Activated naive CD4-positive, alpha-beta T cell treated with anti-CD3 and anti-CD28 coated beads, Interleukin-2, amount 50 U/mL, for 72 hours (primary cell): ENCODE measurements at places on chromosomes 12 and 14. TPM values are rescaled to one million over a fixed set of nuclear protein-coding genes. Genes with fewer than 3 reads are reported as not detected.

GRCh38 chr12:92042791-92043531 lies 102.7 kb downstream of the BTG1 start:
- no peak for DNase-seq

- no peak for DNase-seq
These were observed 155.0 kb upstream of the TMEM132C start for GRCh38 chr12:128111951-128112350.

DNA sequence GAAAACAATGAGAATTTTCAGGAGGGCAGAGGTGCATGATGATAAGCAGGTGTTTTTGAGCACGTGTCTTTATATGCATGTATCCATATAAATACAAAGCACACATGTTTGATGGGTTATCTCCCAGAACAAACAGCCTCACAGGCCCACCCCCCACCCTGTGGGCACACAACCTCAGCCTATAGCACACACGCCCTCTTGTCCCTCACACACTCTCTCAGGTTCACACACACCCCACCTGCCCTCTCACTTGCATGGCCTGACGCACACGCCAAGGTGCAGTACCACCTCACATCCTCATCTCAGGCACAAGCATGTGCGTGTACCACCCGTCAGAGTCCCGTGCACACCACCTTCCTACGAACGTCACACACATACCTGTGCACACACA lies 8.6 kb upstream of the KRT8 start:
- no peak for DNase-seq

DNA sequence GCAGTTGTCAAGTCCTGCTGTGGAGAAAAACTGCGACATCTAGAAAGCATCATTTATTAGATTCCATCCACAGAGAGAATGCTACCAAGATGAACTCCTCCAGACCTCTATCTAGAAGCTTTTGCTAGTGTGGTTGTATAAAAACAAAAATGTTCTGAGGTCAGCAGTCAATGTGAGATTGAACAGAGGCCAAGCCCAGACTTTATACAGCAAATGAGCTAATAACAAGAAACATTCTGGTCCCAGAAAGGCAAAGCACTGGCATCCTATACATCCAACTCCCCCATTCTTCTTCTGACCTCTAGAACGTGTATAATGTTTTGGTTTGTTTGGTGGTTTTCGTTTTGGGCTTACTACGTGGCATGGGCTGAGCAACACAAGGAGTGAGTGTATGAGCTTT lies 26.7 kb upstream of the RIN3 start:
- no peak for DNase-seq

GRCh38 chr14:67500981-67501380 lies 12.5 kb upstream of the TMEM229B start:
- no peak for DNase-seq

- no peak for DNase-seq
These were observed 35.9 kb downstream of the JKAMP start for GRCh38 chr14:59520224-59520623.

DNA sequence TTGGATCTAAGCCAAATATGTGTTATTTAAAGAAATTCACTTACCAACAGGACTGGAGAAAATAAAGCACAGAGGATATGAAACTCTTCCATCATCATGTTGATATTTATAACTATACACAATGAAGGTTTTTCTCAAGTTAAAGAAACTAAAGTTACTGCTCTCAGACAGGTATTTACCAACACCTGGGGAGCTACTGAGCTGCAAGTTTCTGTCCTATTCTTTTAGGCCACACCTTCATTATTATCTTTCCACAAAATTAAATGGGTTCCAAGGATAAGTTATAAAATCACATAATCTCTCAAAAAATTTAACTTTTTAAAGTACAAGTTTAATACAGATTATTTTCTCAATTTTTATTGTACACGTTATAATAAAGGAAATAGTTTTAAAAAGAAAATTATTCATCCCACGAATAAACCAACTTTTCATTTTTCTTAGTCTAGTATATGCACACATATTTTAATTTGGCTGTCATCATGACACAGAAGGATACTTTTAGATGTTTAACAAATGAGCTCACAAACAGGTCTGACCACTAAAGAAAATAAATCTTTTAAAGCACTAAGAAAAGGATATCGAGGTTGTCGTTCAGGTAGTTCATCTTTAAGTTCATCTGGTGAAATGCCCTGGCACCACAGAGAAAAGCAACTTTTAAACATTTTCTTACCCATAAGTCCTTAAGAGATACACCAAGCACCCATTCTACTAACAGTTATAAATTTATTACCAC lies 7.8 kb downstream of the GMFB start:
- DNase-seq, result no peak

GRCh38 chr12:29201296-29201695 lies 52.2 kb downstream of the FAR2 start:
- no peak for DNase-seq

DNA sequence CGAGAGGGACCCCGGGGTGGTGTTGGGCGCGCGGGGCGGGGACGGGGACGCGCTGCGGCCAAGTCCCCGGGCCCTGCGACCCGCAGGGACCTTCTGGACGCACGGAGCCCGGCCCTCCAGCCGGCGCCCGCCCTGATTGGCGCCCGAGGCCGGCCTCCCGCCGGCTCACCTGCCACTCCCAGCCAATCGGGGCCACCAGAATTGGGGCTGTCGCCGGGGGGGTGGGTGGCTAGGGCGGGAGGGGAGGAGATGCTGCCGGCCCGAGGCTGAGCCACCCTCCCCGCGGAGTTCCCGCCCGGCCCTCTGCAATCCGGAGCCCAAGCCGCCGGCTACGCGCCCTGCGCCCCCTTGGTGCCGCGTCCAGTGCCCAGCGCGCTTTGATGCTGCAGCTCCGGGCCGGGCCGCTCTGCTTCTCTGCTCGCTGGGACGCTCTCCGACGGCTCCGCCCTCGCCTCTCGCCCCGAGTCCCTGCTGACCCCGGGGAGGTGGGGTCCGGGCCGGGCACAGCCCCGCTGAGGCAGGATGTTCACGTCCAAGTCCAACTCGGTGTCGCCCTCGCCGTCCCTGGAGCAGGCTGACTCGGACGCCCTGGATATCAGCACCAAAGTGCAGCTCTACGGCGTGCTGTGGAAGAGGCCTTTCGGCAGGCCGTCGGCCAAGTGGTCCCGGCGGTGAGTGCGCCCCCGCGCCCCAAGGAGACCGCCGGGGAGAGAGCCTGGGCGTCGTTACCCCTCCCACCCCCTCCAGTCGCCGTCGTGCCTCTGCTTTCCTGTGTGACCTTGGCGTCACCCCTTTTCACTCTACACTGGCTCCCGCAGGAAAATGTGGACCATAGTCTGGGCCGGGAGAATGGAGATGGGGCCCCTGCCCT lies at the start of gene PLEKHD1:
Gene PLEKHD1 (plus strand): TSS at position 285 of the 871 bp plus-strand sequence. CDS start 238 bp downstream, at position 523.
- DNase-seq, result no peak

DNA sequence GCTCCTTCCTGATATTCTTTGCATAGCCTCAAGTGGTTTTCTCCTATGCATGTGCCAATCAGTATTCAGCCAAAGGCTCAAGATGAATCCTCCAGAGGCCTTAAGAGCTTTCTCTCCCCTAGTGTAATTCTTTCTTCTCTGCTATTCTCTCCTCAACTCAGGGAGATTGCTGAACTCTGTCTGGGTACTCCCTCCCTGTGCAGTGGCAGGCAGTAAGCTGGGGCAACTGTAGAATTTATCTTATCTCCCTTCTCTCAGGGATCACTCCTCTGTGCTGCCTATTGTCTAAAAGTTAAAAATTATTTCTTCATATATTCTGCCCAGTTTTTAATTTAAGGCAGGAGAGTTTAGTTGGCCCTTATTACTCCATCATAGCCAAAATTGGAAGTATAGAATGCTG lies 28.5 kb upstream of the RTRAF start:
- DNase-seq, result no peak

- peak; percentile 47 for DNase-seq
These were observed 61.9 kb upstream of the MAX start for GRCh38 chr14:65164068-65164824.

- no peak for DNase-seq
These were observed 492.2 kb downstream of the APAF1 start for GRCh38 chr12:99137124-99137855.

The C1QL4 gene
- total RNA-seq, result not detected

The KRT3 gene
- not detected for total RNA-seq

The MYF5 gene
- not detected for total RNA-seq

The CCDC175 gene
- not detected for total RNA-seq

The KCNMB4 gene
- 1.3 TPM for total RNA-seq
